ENCODE measurements at places on chromosomes 3 and 15.

GRCh38 chr3:70561796-70562195 lies 249.4 kb upstream of the MDFIC2 start:
- H3K36me3 ChIP-seq: no peaks in the 10 kb centered on the region
- no peaks in the 10 kb centered on the region for H3K27me3 ChIP-seq
- no peak for DNase-seq
- H3K4me3 ChIP-seq: no peak overlapping the region
- no peak overlapping the region for H3K27ac ChIP-seq

GRCh38 chr15:31457161-31457560 lies 130.5 kb downstream of the KLF13 start:
- H3K4me1 ChIP-seq: no peaks in the 10 kb centered on the region
- H3K4me3 ChIP-seq: no peak overlapping the region
- DNase-seq: no peak
- peaks cover 25% of the 10 kb centered on the region for H3K27me3 ChIP-seq
- no peaks in the 10 kb centered on the region for H3K36me3 ChIP-seq

- H3K27me3 ChIP-seq: no peaks in the 10 kb centered on the region
- no peak overlapping the region for H3K4me3 ChIP-seq
- H3K27ac ChIP-seq: no peak overlapping the region
- no peak for DNase-seq
- no peaks in the 10 kb centered on the region for H3K36me3 ChIP-seq
Measured at GRCh38 chr3:107870096-107870495, 220.7 kb downstream of the CD47 start.

- no peak overlapping the region for H3K27ac ChIP-seq
- no peak overlapping the region for H3K4me3 ChIP-seq
- DNase-seq: no peak
Measured at GRCh38 chr3:147507638-147508286, 98.6 kb downstream of the ZIC1 start.

- H3K27me3 ChIP-seq: no peaks in the 10 kb centered on the region
- peaks cover 53% of the 10 kb centered on the region for H3K4me1 ChIP-seq
- peaks cover 17% of the 10 kb centered on the region for H3K36me3 ChIP-seq
- H3K27ac ChIP-seq: peak overlapping the region; percentile 72
- DNase-seq: peak; percentile 98
- no peak overlapping the region for H3K4me3 ChIP-seq
Measured at GRCh38 chr3:58175437-58176184, 35.2 kb downstream of the DNASE1L3 start.

GRCh38 chr3:126677862-126678503 lies 23.1 kb upstream of the TXNRD3 start:
- H3K27ac ChIP-seq: no peak overlapping the region
- DNase-seq: no peak
- peaks cover 10% of the 10 kb centered on the region for H3K27me3 ChIP-seq
- H3K36me3 ChIP-seq: no peaks in the 10 kb centered on the region
- H3K4me3 ChIP-seq: no peak overlapping the region

DNA sequence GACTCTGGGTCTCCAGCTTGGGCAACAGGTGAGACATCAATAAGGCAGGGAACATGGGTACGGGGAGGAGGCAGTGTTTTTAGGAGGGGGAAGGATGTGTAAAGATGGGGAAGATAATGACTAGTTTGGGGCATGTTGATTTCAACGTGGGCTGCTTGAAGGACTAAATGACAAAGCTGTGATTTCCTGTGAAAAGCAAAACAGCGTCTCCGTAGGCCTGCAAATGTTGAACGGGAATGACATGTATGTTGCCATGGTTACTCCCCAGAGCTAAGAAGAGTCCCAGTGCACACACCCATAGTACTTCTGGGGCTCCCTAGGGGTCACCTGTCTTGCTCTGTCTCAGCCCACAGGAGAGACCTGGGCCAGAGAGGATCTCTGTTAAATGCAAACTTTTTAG lies 71.3 kb upstream of the ETV5 start:
- H3K4me3 ChIP-seq: no peak overlapping the region
- H3K27ac ChIP-seq: no peak overlapping the region
- DNase-seq: no peak
- no peaks in the 10 kb centered on the region for H3K27me3 ChIP-seq
- H3K36me3 ChIP-seq: no peaks in the 10 kb centered on the region

- H3K27me3 ChIP-seq: no peaks in the 10 kb centered on the region
- DNase-seq: no peak
- no peaks in the 10 kb centered on the region for H3K4me1 ChIP-seq
- no peak overlapping the region for H3K27ac ChIP-seq
- H3K4me3 ChIP-seq: no peak overlapping the region
Measured at GRCh38 chr3:109984976-109985375, 647.6 kb upstream of the DPPA4 start.

DNA sequence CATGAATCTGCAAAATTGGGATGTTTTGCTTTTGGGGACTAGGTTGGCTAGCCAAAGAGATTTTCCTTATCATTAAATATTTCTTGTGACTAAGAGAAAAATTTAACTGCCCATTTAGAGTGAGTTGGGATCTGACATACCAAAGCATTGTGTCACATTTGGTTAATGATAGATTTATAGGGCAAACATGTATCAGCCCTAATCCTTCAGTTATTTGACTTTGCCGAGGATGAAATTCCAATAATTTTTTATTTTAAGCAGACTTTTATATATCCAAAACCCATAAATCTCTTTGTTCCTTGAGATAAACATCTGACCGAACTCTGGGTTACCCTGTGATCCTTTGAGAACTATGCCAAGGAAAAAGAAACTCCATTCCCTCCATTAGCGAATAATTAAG lies 218.9 kb downstream of the CDIN1 start:
- H3K4me3 ChIP-seq: no peak overlapping the region
- H3K4me1 ChIP-seq: peaks cover 7% of the 10 kb centered on the region
- no peak for DNase-seq
- no peaks in the 10 kb centered on the region for H3K27me3 ChIP-seq

GRCh38 chr3:147415286-147415685 lies 6.1 kb downstream of the ZIC1 start:
- peaks cover 93% of the 10 kb centered on the region for H3K27me3 ChIP-seq
- peaks cover 13% of the 10 kb centered on the region for H3K4me1 ChIP-seq
- H3K4me3 ChIP-seq: no peak overlapping the region
- H3K36me3 ChIP-seq: no peaks in the 10 kb centered on the region
- no peak overlapping the region for H3K27ac ChIP-seq

DNA sequence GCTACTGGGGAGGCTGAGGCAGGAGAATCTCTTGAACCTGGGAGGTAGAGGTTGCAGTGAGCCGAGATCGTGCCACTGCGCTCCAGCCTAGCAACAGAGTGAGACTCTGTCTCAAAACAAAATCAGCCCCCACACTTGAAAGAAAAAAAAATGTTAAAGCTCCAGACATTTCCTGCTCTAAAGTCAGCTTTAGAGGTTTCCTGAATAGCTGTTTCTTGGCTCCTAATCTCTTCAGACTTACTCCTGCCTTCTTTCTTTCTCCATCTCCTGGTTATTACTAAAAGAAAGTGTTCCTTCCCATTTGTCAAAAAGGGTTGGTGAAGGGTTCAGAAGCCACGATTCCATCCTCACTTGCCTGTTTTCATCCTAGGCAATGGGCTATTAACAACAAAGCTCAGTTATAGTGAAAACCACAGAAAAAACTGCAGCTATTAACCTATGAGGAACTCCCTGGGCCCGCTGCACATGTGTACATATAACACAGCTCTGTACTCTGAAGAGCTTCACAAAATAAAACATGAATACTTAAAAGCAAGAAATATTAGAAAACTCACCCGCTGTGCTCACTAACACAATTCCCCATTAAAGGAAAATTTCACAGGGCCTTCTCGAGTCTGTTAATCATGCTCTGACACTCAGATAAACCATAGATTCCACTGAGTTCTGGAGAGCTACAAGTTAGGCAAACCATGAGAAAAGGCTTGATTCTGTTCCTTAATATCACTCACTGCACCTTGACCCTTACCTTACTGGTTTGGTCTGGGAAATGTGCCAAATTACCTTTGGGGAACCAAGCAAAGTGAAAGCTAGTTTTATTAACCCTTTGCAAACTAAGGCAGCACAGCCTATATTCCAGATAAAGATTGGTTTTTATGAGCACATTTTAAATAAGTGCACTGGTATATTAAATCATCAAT lies 89.9 kb upstream of the TSPAN3 start:
- H3K4me3 ChIP-seq: no peak overlapping the region
- H3K36me3 ChIP-seq: peaks cover 19% of the 10 kb centered on the region
- peak overlapping the region; percentile 70 for H3K27ac ChIP-seq
- peaks cover 23% of the 10 kb centered on the region for H3K4me1 ChIP-seq
- H3K27me3 ChIP-seq: no peaks in the 10 kb centered on the region
- DNase-seq: peak; percentile 88

GRCh38 chr3:177478170-177478867 lies 281.0 kb upstream of the TBL1XR1 start:
- DNase-seq: peak; percentile 27
- H3K27ac ChIP-seq: no peak overlapping the region
- H3K27me3 ChIP-seq: no peaks in the 10 kb centered on the region
- no peaks in the 10 kb centered on the region for H3K36me3 ChIP-seq
- H3K4me1 ChIP-seq: peaks cover 13% of the 10 kb centered on the region
- no peak overlapping the region for H3K4me3 ChIP-seq

DNA sequence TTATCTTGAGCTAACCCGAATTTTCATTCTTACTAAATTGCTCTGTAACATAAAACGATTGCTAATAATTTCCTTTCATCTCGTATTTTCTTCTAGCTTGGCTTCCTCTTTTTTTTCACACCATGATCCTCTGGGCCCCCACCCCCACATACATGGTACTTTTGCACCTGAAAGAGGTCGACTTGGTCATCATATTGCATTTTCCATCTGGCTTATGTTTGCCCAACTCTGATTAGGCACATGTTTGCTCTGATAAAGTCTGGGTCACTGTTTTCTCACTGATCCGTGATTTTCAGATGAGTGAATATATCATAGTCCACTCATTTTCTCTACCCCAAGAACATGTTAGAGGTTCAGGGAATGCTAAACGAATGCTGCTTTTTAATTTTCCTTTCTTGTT lies 49.5 kb downstream of the ARRDC4 start:
- peak overlapping the region; percentile 11 for H3K27ac ChIP-seq
- no peaks in the 10 kb centered on the region for H3K36me3 ChIP-seq
- DNase-seq: no peak
- H3K4me1 ChIP-seq: peaks cover 5% of the 10 kb centered on the region
- no peaks in the 10 kb centered on the region for H3K27me3 ChIP-seq
- no peak overlapping the region for H3K4me3 ChIP-seq

- H3K27ac ChIP-seq: no peak overlapping the region
Measured at GRCh38 chr3:37386627-37387230, 212.3 kb upstream of the LRRFIP2 start.

DNA sequence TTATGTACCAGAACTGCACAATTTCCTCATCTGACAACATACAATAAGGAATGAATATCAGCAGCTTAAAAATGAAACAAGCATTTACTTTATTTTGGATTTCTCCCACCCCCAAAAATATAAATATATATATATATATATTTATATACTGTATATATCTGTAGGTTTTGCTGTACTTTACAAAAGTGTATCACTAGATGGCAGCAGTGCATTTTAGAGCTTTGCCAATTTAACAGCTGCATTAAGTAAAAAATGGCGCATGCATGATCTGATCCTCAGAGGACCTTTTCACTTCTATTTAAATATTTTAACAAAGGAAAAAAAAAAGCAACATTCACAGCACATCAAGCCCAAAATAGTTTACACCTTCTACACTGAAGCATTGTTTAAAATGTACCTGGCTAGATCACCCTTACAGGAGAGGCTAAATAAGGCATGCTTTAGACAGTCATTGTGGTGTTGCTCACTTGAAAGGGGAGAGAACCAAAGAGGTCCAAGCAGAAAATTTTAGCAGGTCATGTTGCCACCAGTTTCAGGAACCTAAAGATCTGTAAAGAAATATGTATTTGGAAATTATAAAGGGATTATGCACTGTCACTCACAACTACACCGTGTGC lies 72.6 kb downstream of the NPTN start:
- no peaks in the 10 kb centered on the region for H3K4me1 ChIP-seq
- no peaks in the 10 kb centered on the region for H3K27me3 ChIP-seq
- peaks cover 68% of the 10 kb centered on the region for H3K36me3 ChIP-seq
- no peak overlapping the region for H3K27ac ChIP-seq

DNA sequence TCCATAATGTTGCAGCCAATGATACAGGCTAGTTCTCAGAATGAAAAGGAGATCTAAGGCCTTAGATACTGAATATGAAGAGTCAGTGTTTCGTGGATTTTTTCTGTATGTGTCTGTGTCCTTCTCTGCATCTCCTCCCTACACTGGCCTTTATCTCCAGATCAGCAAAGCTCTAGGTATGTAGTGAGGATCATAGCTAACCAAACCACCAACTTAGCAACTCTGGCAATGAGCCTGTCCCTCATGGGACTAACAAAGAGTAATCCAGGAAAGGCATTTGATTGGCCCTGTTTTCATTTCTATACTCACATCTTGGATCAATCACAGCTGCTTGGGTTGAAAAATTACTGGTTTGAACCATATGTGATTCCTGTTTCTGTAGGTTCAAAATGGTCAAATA lies 18.6 kb upstream of the CNTN3 start:
- H3K36me3 ChIP-seq: no peaks in the 10 kb centered on the region
- H3K27ac ChIP-seq: no peak overlapping the region
- DNase-seq: no peak
- H3K27me3 ChIP-seq: no peaks in the 10 kb centered on the region
- H3K4me1 ChIP-seq: no peaks in the 10 kb centered on the region
- H3K4me3 ChIP-seq: no peak overlapping the region

- H3K4me3 ChIP-seq: no peak overlapping the region
- H3K27ac ChIP-seq: peak overlapping the region; percentile 24
Measured at GRCh38 chr3:50201573-50202315, 3.3 kb upstream of the SLC38A3 start.

DNA sequence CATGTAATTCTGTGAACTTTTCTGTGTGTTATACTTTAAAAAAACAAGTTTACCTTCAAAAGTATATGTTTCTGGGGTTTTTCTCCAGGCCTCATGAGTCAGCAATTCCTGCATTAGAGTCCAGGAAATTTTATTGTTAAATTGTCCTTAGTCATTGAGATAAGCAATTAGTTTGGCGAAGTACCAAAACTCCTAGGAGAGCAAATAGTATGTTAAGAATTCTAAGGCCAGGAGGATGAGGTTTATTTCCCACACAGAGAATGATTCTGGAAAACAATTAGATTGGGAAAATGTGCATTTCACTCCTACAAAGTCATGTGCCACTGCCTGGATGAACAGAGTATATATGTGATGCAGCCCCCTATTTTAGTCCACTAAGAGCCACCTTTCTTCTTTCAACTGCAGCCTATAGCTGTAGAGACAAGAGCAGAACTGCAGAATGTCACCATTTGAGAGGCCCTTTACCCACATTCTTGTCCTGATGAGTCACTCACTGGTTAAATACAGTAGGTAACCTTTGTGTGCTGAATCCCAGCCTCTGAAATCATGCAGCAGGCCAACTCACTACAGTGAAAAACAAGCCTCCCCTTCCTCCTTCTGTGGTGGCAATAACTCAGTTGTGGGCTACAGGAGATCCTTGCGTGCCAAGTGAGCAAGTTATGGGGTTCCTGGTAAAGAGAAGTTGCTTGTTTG lies 452.8 kb upstream of the THBS1 start:
- DNase-seq: peak; percentile 42
- H3K4me3 ChIP-seq: no peak overlapping the region
- H3K4me1 ChIP-seq: peaks cover 19% of the 10 kb centered on the region
- no peaks in the 10 kb centered on the region for H3K36me3 ChIP-seq
- H3K27ac ChIP-seq: peak overlapping the region; percentile 33
- no peaks in the 10 kb centered on the region for H3K27me3 ChIP-seq

Measured in large intestine (tissue), 12 donors.